ENCODE measurements at places on chromosomes 1 and 21. TPM values are rescaled to one million over a fixed set of nuclear protein-coding genes. Genes with fewer than 3 reads are reported as not detected.

Gene ATAD3B
- polyA plus RNA-seq, result 8.4 TPM

Gene CFHR5
- polyA plus RNA-seq, result not detected

Gene KCNA2
- polyA plus RNA-seq, result 0.49 TPM

Gene CHML
- polyA plus RNA-seq, result 25.5 TPM

DNA sequence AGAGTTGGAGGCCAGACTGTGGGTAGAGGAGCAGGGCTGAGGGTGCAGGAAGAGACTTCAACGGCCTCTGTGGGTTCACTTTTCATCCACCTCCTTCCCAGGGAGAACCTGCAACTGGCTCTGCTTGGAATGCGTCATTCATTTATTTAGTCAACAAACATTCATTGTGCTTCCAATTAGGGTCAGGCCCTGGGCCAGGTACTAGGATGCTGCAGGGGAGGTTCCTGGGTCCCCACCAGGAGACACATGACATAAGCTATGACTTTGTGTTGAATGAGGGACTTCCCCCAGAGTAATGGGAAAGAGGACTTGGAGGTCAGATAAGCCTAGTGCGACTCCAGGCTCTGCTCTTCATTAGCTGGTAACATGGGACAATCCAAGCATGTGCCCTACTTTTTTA, 46.3 kb upstream of the RPL11 start:
- no peak for DNase-seq

- no peak for DNase-seq
Observed at GRCh38 chr1:38257374-38257773, 210.8 kb upstream of the POU3F1 start.

DNA sequence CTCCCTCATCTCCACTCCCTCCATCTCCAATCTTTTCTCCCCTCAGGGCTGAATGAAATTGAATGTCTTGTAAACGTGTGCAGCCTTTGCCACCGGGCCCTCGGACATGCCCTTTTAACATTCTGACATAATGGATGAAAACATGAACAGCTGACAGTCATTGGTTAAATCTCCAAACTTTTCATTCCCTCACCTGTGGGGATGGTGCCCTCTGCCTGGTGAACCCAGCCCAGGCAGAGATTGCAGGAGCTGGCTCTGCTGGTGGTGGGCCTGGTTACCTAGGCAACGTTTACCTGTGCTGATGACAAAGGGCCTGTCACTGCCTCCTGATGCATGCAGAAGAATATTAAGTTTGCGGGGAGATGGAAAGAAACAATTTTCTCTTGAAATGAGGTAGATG, 21.3 kb downstream of the ST6GALNAC3 start:
- no peak for DNase-seq

GRCh38 chr1:167455786-167456446, 62.4 kb downstream of the CD247 start:
- DNase-seq, result no peak

DNA sequence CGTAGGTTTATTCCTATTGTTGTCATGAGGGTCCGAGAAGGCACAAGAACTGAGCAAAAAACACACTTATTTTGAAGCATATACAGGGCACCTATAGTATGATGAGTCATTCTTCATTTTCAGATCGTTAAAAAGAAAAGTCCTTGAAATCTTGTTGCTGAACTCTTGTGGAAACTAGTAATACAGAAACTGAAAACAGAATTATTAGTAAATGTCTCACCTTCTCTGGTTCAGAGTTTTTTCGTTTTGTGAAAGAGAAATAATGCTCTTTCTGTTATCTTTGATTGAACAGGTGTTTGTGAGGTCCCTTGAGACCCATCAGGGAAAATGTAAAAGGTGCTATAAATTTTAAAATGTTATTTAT, 102.0 kb upstream of the COA6 start:
- DNase-seq, result no peak

GRCh38 chr1:92538413-92539061, 51.8 kb upstream of the GFI1 start:
- no peak for DNase-seq

- DNase-seq, result no peak
Observed at GRCh38 chr21:14589855-14590563, 43.9 kb upstream of the SAMSN1 start.

- no peak for DNase-seq
Observed at GRCh38 chr1:179327196-179327595, 33.6 kb downstream of the SOAT1 start.

DNA sequence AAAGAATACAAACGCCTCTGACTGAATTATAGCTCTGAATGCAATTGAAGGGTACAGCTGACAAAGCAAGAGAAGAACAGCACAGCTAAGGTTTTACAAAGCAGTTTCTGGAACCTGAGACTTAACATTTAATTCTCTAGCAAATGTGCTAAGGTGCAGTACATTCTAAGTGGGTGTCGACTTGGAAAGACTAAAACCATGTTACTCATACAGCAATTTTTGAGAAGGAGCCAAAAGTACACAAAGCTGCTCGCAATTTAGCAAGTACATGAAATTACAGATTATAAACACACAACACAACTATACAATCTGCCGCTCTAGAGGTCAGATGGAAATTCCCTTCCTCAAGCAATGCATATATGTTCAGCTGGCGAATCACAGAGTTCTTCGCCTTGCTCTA, 121.9 kb downstream of the TIAM1 start:
- DNase-seq, result no peak

Measured in left renal pelvis (tissue), 4 donors.